Omental fat pad (tissue), 4 donors: ENCODE measurements at places on chromosomes 6 and 20. TPM values are rescaled to one million over a fixed set of nuclear protein-coding genes. Genes with fewer than 3 reads are reported as not detected.

PRICKLE4 gene
- total RNA-seq: 8.2 TPM

PKIB gene
- 1.1 TPM for total RNA-seq

GSTA2 gene
- not detected for total RNA-seq

SLC9A8 gene
- total RNA-seq: 13.3 TPM

C20orf141 gene
- total RNA-seq: not detected

SMPDL3A gene
- total RNA-seq: 19.0 TPM

CSNK2B gene
- total RNA-seq: 189 TPM

NRSN1 gene
- total RNA-seq: not detected

IMPG1 gene
- not detected for total RNA-seq

PSORS1C2 gene
- not detected for total RNA-seq

OVOL2 gene
- total RNA-seq: not detected

DNA sequence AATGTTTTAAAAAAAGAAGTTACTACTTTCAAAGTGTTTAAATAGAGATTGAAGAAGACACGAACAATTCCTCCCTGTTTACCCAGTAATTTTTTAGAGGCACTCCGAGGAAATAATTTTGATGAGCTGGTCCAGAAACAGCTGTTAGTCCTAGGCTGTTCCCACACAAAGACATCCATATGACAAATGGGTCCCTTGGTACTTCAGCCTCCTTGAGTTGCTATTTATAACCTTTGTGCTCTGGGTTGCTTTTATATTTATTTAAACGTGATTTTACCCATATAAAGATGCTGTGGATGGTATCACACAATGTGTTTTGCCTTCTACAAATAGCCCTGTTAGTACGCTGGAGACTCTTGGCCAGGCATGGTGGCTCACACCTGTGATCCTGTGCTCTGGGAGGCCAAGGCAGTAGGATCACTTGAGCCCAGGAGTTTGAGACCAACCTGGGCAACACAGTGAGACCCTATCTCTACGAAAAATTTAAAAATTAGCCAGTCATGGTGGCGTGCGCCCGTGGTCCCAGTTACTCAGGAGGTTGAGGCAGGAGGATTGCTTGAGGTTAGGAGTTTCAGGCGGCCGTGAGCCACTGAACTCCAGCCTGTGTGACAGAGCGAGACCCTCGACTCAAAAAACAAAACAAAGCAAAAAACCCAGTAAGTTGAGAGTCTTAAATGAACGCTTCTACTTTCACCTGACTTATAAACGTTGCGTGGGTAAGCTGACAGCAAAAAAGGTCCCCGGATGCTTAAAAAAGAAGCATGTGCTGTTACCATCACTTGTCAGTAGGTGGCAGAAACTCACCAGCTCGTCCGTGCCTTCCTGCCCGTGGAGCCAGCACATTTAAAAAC is 56.9 kb upstream of the ARMH2 start:
- DNase-seq: no peak

DNA sequence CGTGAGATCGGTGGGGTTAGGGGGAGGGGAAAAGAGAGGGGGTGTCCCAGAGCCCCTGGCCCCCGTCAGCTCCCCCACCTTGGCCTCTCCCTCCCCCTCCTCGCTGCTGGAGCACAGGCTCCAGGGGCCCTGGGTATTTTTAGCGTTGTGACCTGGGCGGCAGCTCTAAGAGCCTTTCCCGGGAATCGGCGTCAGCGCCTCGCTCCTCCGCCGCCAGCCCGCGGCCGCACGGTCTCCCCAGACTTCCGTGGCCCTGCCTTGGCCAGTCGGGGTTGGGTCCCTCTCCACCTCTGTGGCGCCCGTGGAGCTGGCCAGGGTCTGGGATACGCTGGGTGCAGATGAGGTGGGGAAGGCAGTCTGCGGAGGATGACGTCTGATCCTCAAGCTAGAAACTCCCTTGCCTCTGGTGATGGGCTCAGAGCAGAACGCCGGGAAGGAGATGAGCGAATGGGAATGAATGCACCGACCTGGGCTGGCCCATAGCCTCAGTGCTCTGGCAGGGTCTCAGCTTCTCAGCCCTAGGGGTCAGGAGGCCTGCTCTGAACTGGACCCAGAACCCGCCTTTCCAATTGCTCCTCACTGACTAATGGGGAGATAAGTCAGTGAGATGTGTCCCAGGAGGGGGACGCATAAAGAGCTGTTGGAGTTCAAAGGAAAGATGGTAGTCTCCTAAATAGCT is 883 bp upstream of the DBNDD2 start:
- no peak for DNase-seq

DNA sequence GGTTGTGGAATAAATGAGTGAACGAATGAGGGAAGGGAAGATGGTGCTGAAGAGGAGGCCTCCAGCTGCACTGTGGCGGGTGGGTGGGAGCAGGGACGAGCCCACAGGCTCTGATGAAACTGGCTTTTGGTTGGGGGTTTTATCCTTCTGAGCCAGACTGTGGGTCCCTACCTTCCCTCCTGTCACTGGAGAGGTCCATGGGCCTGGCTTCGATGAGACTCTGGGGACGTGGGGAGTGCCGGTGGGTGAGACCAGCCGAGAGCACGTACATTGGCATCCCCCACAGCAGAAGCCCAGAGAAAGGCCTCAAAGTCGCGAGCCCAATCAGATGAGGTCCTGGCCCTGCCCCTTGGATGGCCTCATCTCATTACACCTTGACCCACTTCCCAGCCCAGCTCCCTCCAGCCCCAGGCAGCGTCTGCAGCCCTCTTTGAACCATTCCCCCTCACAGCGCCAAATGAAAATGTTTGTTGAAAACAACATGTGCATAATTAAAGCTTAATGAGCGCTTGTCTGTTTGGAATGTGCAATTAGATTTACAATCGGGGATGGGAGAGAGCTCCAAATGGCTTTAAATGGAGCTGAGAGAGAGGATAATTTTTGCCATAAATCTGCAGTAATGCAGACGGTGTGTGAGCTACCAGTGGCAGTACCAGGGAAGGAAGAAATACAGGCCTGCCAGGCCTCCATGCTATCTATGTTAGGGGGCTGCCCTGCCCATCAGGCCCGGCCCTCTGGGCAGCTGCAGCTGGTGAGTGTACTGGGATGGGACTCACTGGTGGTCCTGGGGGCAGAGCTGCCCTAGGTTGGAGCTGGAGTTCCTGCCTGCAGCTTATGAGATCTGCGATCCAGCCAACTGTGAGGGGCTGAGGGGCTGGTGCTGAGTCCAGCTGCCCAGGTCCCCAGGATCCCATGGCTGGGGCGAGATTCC is 47.2 kb downstream of the TOX2 start:
- DNase-seq: no peak

DNA sequence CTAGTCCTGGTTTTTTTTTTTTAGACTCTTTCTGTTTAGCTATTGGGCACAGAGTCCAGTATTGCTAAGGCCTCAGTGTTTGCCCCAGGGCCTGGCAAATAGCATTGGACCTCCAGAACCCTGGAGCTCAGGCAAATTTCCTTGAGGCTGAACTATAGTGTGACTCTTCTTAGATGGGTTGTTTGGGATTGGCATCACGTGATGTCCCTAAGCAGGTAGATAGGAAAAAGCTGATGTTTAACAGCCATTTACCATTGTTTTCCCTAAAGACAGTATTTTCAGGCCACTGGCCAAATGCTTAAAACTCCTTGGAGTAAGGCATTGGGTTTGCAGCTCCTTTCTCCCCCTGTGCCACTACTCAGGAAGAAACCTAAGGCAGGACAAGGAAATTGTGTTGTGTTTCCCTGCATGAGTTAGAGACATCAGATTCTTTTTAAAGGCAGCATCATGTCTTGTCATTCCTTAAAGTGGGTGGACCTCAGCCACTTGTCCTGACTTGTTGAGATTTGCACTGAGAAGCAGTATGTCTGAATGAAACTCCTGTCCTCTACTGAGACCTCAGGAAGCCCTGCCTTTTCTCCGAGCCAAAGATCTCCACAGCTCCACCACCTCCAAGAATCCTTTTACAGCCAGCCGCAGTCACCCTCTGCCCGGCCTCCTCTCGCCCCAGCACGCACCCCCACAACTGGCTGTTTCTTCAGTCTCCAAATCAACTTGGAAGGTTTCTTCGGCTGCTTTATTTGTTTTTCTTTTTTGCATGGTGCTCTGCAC is 46.2 kb upstream of the RNF144B start:
- DNase-seq: no peak

GRCh38 chr6:148464319-148465010 is 121.8 kb downstream of the SASH1 start:
- peak; percentile 55 for DNase-seq

GRCh38 chr6:17102258-17102870 is 514 bp downstream of the STMND1 start:
- DNase-seq: no peak

- no peak for DNase-seq
These were observed 21.3 kb downstream of the PRR18 start for GRCh38 chr6:166286839-166287271.

DNA sequence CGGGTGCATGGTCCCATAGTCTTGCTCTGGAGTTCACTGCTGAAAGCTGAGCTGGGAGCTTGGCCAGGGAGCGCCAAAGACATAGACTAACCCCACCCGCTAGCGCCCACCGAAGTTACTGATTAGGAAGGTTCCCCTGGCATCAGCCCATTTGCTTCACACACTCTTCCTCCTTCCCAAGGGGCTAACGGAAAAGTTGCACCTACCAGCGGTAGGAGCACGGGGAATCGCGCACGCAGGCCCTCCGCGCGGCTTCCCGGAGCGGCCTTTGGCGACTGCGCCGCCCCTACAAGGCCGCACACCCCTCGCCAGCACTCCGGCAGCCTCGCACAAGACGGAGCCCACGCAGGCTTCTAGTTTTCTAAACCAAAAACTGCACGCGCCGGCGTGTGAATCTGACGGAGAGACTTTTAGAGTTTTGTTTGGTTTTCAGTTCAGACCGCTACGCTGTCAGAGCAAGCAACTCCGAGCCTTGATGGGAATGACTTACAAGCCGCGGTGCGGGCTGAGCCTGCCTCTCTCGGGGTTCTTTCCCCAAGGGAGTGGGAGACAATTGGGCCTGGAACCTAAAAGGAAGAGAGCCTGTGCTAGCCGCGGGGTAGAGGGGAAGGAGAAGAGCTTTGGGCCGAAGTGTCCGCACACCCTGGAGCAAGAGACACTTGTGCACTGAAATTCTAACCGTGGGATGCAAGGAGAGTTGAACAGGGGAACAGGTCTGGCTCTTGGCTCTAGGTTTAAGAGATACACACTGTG is 891 bp upstream of the POU3F2 start:
- DNase-seq: no peak

DNA sequence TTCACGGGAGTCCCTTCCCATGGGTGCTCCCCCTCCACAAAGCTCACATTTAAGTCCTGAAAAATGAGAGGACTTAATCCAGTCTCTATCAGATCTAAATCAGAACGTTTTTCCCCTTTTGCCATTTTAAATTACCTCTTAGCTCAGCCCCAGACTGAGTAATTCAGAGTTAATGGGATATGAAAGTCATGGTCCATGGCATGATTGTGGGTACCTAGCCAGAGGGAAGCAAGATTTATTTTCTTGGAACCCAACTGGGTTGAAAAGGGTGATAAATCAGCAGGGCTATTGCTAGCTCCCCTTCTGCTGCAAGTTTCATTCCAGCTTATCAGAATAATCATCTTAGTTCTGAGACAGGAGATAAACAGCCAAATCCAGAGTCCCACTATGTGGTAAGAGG is 320.2 kb upstream of the CHD6 start:
- no peak for DNase-seq

- DNase-seq: no peak
These were observed 9.4 kb upstream of the PYGB start for GRCh38 chr20:25238319-25239037.

- DNase-seq: no peak
These were observed 565 bp downstream of the QKI start for GRCh38 chr6:163414946-163415619.

- DNase-seq: no peak
These were observed 58.7 kb upstream of the EMILIN3 start for GRCh38 chr20:41425180-41425884.

- DNase-seq: no peak
These were observed 199.0 kb downstream of the PLCB1 start for GRCh38 chr20:8330785-8331695.

DNA sequence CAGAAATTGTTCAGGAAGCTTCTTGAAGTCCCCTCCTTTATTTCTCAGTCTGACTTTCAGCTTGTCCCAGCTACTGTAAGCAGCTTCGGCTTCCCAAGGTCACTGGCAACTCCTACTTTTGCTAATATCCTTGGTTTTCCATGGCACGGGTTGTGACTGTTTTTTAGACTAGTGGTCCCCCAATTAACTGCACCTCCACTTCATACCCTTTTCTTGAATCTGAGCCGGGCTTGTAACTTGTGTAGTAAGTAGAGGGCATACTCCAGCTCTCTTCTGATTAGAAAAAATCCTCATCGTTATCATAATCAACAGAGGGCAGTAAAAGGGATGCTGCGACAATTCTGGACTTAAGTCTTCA is 162.3 kb upstream of the TNFAIP3 start:
- DNase-seq: no peak

- DNase-seq: no peak
These were observed 38.0 kb upstream of the FAM83D start for GRCh38 chr20:38888059-38888831.

DNA sequence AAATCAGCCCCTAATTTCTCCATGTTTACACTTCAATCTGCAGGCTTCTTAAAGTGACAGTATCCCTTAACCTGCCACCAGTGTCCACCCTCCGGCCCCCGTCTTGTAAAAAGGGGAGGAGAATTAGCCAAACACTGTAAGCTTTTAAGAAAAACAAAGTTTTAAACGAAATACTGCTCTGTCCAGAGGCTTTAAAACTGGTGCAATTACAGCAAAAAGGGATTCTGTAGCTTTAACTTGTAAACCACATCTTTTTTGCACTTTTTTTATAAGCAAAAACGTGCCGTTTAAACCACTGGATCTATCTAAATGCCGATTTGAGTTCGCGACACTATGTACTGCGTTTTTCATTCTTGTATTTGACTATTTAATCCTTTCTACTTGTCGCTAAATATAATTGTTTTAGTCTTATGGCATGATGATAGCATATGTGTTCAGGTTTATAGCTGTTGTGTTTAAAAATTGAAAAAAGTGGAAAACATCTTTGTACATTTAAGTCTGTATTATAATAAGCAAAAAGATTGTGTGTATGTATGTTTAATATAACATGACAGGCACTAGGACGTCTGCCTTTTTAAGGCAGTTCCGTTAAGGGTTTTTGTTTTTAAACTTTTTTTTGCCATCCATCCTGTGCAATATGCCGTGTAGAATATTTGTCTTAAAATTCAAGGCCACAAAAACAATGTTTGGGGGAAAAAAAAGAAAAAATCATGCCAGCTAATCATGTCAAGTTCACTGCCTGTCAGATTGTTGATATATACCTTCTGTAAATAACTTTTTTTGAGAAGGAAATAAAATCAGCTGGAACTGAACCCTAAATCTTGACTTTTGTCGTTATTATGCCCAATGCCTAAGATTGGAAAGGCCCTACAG is 4.5 kb downstream of the SOX4 start:
- no peak for DNase-seq

GRCh38 chr6:119234457-119234856 is 115.1 kb downstream of the MAN1A1 start:
- no peak for DNase-seq

GRCh38 chr6:158783851-158784250 is 35.3 kb downstream of the EZR start:
- peak; percentile 5 for DNase-seq

DNA sequence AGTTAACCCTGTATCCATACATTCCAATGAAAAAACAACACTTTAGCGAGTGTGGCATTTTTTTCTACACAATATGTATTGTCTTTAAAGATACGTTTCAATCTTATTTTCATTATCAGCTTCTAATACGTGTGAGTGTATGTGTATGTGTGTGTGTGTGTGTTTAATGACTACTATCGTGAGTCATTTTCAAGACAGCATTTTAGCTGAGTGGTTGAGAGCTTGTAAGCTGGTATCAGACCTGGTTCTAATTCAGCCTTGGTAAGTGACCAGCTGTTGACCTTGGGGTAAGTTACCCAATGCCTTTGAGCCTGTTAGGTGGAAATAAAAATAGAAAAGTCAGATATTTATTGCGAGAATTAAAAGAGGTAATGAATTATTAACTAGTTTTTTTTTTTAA is 320.0 kb upstream of the NT5E start:
- no peak for DNase-seq
